ENCODE measurements at places on chromosomes 2 and 18. TPM values are rescaled to one million over a fixed set of nuclear protein-coding genes. Genes with fewer than 3 reads are reported as not detected.

Gene ZNF521
- total RNA-seq = 48.0 TPM

DNA sequence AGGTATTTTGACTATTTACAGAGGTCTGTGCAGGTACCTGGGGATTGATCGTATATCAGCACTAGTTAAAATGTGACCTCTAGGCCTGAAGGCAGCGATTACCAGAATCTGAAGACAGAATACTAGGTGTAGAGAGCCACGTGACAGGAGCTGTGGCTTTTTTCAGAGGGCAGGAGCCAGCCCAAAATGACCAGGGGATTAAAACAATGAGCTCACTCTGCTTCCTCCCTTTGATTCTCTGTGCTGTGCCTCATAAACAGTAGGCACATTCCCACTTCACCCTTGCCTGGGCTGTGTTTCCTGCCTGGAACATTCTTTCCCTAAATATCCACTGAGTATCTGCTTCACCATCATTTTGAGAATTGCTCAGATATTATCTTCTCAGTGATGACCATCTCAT, 15.2 kb downstream of the ITGAV start:
- H3K27ac ChIP-seq = peak overlapping the region; percentile 21
- no peak overlapping the region for H3K4me3 ChIP-seq
- no peaks in the 10 kb centered on the region for H3K27me3 ChIP-seq
- H3K36me3 ChIP-seq = peaks cover 26% of the 10 kb centered on the region
- DNase-seq = no peak

Gene VWA3B
- total RNA-seq = not detected

GRCh38 chr18:596288-596881, 403 bp upstream of the CLUL1 start:
- no peak overlapping the region for H3K4me3 ChIP-seq
- H3K27me3 ChIP-seq = peaks cover 19% of the 10 kb centered on the region
- H3K27ac ChIP-seq = no peak overlapping the region

DNA sequence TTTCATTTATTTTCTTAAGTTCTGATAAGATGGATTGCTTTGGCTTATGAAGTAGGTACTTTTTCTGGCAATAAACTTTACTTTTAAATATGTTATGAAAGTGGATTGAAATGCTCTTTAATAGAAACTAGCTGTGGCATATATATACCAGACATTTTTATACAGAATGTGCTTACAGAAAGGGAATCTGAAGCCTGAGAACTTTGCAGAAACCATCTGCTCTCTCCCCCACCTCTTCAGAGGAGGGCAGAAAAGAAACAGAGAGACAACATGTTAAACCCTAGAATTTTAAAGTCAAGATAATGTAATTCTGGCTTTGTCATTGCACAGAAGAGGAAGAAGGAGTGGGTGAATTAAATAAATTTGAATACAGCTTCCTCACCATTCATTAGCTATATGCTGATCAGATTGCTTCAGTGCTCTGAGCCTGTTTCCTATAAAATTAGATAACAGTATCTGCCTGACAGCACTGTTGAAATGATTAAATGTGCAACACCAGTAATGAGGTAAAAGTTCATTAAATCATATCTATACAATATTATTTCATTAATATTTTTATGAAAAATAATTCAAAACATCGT, 247.3 kb downstream of the CNTNAP5 start:
- H3K36me3 ChIP-seq = no peaks in the 10 kb centered on the region
- no peak for DNase-seq
- no peak overlapping the region for H3K27ac ChIP-seq
- H3K27me3 ChIP-seq = no peaks in the 10 kb centered on the region
- no peaks in the 10 kb centered on the region for H3K4me1 ChIP-seq
- H3K4me3 ChIP-seq = no peak overlapping the region

- H3K27ac ChIP-seq = no peak overlapping the region
- no peaks in the 10 kb centered on the region for H3K27me3 ChIP-seq
- no peak overlapping the region for H3K4me3 ChIP-seq
- no peak for DNase-seq
- H3K36me3 ChIP-seq = no peaks in the 10 kb centered on the region
These were observed 261.4 kb downstream of the MEIS1 start for GRCh38 chr2:66696374-66696773.

Gene PXDN
- total RNA-seq = 467 TPM

GRCh38 chr2:30078521-30078920, 68.3 kb upstream of the YPEL5 start:
- DNase-seq = no peak
- peaks cover 20% of the 10 kb centered on the region for H3K27me3 ChIP-seq
- no peak overlapping the region for H3K4me3 ChIP-seq
- no peaks in the 10 kb centered on the region for H3K4me1 ChIP-seq
- H3K36me3 ChIP-seq = no peaks in the 10 kb centered on the region
- no peak overlapping the region for H3K27ac ChIP-seq

GRCh38 chr2:97354576-97354975, 235.1 kb downstream of the ANKRD36B start:
- H3K27ac ChIP-seq = no peak overlapping the region
- no peaks in the 10 kb centered on the region for H3K4me1 ChIP-seq
- DNase-seq = no peak
- no peak overlapping the region for H3K4me3 ChIP-seq
- H3K27me3 ChIP-seq = peaks cover 20% of the 10 kb centered on the region
- H3K36me3 ChIP-seq = no peaks in the 10 kb centered on the region

DNA sequence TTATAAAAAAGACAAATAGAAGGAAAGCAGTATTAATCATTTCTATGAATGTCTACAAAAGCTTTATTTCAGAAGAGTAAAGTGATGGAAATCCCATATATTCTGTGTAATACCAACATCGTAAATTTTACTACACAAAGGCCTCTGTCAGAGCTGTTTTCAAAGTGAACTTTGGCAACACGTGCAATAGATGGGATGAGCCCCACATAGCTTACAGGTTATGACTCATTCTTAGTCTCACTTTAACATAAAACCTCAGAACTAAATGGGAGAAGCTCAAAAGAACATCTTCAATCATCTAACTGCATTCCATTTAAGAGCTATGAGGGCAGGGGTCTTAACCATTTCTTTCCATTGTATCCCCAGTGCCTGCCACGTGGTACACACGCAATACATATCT, 11.5 kb downstream of the VPS4B start:
- peaks cover 10% of the 10 kb centered on the region for H3K4me1 ChIP-seq
- no peak overlapping the region for H3K4me3 ChIP-seq

- no peak overlapping the region for H3K27ac ChIP-seq
- H3K4me3 ChIP-seq = no peak overlapping the region
- H3K27me3 ChIP-seq = peaks cover 3% of the 10 kb centered on the region
- H3K36me3 ChIP-seq = no peaks in the 10 kb centered on the region
- no peak for DNase-seq
These were observed 3.8 kb downstream of the PCARE start for GRCh38 chr2:29070526-29070925.

Gene POTEJ
- not detected for total RNA-seq

GRCh38 chr2:222430681-222431080, 6.3 kb downstream of the SGPP2 start:
- no peaks in the 10 kb centered on the region for H3K36me3 ChIP-seq
- DNase-seq = no peak
- no peak overlapping the region for H3K27ac ChIP-seq
- no peaks in the 10 kb centered on the region for H3K4me1 ChIP-seq

DNA sequence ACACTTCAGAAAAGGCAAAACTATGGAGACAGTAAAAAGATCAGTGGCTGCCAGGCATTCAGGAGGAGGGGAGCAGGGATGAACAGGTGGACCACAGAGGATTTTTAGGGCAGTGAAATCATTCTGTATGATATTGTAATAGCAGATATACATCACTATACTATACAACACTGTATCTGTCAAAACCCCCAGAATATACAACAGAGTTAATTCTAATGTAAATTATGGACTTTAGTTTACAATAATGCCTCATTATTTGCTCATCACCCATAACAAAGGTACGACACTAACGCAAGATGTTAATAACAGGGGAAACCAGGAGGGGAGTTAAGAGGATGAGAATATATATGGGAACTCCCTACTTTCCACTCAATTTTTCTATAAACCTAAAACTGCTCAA, 28.8 kb downstream of the MAP3K2 start:
- no peaks in the 10 kb centered on the region for H3K4me1 ChIP-seq
- no peak overlapping the region for H3K4me3 ChIP-seq
- H3K27ac ChIP-seq = no peak overlapping the region

DNA sequence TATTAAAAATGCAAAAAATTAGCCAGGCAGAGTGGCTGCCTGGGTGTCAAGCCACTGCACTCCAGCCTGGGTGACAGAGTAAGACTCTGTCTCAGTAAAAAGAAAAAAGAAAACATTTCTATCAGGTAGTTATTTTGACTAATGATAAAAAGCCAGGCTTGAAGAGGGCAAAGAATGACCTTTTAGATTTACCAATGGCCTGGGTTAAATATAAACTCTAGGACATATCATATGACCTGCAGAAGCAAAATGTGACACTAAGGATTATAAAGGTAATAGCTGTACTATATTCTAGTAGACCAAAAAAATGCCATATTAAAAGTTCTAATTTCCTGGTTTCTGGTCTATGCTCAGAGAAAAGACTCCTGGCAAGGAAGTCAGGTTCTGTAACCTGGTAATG, 16.1 kb upstream of the STAMBP start:
- no peaks in the 10 kb centered on the region for H3K4me1 ChIP-seq
- H3K36me3 ChIP-seq = no peaks in the 10 kb centered on the region
- H3K27me3 ChIP-seq = peaks cover 27% of the 10 kb centered on the region

Gene NEURL3
- total RNA-seq = 0.38 TPM

- H3K4me3 ChIP-seq = no peak overlapping the region
- no peak for DNase-seq
- no peaks in the 10 kb centered on the region for H3K36me3 ChIP-seq
- no peaks in the 10 kb centered on the region for H3K27me3 ChIP-seq
These were observed 6.7 kb downstream of the SCYGR3 start for GRCh38 chr2:227607941-227608340.

DNA sequence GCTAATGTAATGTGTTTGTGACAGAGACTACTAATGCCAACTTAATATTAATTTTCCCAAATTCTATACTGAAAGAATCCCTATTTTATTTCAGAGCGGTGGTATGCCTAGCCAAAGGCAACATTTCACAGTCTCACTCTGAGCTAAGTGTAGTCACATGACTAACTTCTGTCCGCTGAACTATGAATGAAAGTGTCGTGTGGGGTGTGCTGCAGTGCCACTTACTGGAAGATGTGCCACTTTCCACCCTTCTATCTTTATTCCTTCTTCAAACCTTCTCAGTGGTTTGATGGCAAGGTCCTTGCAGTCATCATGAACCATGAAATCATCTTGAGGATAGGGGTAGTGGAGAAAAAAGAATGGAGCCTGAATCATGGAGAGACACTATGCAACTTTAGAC, 47.3 kb upstream of the C1D start:
- H3K27ac ChIP-seq = no peak overlapping the region
- no peaks in the 10 kb centered on the region for H3K27me3 ChIP-seq
- no peak overlapping the region for H3K4me3 ChIP-seq
- no peaks in the 10 kb centered on the region for H3K36me3 ChIP-seq
- no peak for DNase-seq
- H3K4me1 ChIP-seq = no peaks in the 10 kb centered on the region

GRCh38 chr2:157929871-157930667, 53.9 kb upstream of the ACVR1 start:
- peaks cover 9% of the 10 kb centered on the region for H3K27me3 ChIP-seq
- H3K27ac ChIP-seq = no peak overlapping the region
- no peak for DNase-seq
- H3K4me3 ChIP-seq = no peak overlapping the region

- peaks cover 17% of the 10 kb centered on the region for H3K4me1 ChIP-seq
- H3K36me3 ChIP-seq = no peaks in the 10 kb centered on the region
- no peaks in the 10 kb centered on the region for H3K27me3 ChIP-seq
- peak; percentile 80 for DNase-seq
- peak overlapping the region; percentile 43 for H3K4me3 ChIP-seq
These were observed 11.4 kb downstream of the SNED1 start for GRCh38 chr2:241009601-241010530.

DNA sequence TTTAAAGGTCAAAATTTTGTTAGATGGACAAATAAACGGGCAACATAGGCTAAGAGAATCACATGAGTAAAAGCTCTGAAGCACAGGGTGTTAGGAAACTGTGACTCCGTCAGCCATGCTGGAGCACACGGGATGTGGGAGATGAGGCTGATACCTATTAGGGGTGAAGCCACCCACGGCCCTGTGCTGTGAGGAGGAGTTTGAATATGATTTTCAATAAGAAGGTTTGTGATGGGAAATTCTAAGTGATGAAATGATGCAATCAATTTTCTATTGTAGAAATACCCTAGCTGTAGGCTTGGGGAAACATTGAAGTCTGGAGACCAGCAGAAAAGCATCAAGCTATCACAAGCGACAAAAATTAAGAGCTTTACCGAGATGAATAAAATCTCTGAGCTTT, 431.3 kb downstream of the CMPK2 start:
- H3K4me3 ChIP-seq = no peak overlapping the region
- no peaks in the 10 kb centered on the region for H3K36me3 ChIP-seq
- no peaks in the 10 kb centered on the region for H3K27me3 ChIP-seq
- no peak for DNase-seq
- no peaks in the 10 kb centered on the region for H3K4me1 ChIP-seq
- no peak overlapping the region for H3K27ac ChIP-seq

- peak; percentile 36 for DNase-seq
- H3K27me3 ChIP-seq = peaks cover 8% of the 10 kb centered on the region
- H3K4me1 ChIP-seq = no peaks in the 10 kb centered on the region
- H3K27ac ChIP-seq = no peak overlapping the region
- no peak overlapping the region for H3K4me3 ChIP-seq
- H3K36me3 ChIP-seq = no peaks in the 10 kb centered on the region
These were observed 70.8 kb downstream of the ACAA2 start for GRCh38 chr18:49742316-49743116.

Gene POTEI
- total RNA-seq = 0.50 TPM

DNA sequence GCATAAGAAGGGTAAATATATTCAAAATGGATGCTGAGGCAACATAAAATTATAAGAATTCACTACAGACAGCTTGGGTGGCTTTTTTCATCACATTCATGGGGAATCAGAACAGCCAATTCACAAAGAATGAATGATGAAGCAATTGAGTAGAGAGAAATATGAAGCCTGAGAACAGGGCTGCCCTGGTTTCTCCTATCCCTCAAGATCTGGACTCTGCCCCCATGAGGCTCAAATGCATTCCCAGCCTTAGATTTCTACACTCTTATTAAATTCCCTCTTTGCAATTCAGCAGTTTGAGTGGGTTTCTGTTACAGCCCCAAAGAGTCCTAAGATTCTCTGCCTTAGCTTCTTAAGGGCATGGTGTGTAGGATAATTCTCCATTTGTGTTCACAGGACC, 172.5 kb downstream of the MAIP1 start:
- H3K4me1 ChIP-seq = peaks cover 6% of the 10 kb centered on the region
- no peak overlapping the region for H3K4me3 ChIP-seq
- no peak for DNase-seq
- H3K27me3 ChIP-seq = peaks cover 5% of the 10 kb centered on the region

- no peak overlapping the region for H3K27ac ChIP-seq
- H3K4me3 ChIP-seq = no peak overlapping the region
- H3K36me3 ChIP-seq = no peaks in the 10 kb centered on the region
These were observed 189.8 kb downstream of the RBM43 start for GRCh38 chr2:151071906-151072305.

DNA sequence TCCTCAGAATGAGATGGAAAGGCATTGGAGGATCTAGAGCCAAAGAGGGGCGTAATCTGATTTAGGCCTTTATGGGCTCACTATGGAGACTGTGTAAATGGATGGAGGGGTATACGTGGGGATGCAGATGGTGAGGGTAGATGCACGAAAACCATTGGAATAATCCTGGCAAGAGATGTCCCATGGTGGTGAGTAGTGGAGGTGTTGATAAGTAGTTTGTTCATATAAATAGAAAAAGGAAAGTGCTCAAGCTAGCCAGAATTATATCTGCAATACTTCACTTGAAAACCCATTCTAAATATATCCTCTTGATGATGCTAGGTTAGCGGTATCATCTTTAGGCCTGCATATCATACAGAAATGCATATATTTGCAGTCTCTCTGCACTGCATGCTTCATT, 459.7 kb downstream of the CDH2 start:
- no peaks in the 10 kb centered on the region for H3K27me3 ChIP-seq
- peaks cover 22% of the 10 kb centered on the region for H3K4me1 ChIP-seq
- no peak overlapping the region for H3K4me3 ChIP-seq
- H3K27ac ChIP-seq = no peak overlapping the region

Measured in astrocyte (in vitro differentiated cells and primary cell).